ENCODE measurements at places on chromosomes 3 and 15.
A peak's percentile ranks its signal among the peaks of the same experiment; 100 is the strongest.

GRCh38 chr3:71936681-71937080 lies 151.7 kb upstream of the PROK2 start:
- DNase-seq, result peak; percentile 28

GRCh38 chr15:78469031-78469430 lies 31.0 kb downstream of the IREB2 start:
- DNase-seq, result no peak

DNA sequence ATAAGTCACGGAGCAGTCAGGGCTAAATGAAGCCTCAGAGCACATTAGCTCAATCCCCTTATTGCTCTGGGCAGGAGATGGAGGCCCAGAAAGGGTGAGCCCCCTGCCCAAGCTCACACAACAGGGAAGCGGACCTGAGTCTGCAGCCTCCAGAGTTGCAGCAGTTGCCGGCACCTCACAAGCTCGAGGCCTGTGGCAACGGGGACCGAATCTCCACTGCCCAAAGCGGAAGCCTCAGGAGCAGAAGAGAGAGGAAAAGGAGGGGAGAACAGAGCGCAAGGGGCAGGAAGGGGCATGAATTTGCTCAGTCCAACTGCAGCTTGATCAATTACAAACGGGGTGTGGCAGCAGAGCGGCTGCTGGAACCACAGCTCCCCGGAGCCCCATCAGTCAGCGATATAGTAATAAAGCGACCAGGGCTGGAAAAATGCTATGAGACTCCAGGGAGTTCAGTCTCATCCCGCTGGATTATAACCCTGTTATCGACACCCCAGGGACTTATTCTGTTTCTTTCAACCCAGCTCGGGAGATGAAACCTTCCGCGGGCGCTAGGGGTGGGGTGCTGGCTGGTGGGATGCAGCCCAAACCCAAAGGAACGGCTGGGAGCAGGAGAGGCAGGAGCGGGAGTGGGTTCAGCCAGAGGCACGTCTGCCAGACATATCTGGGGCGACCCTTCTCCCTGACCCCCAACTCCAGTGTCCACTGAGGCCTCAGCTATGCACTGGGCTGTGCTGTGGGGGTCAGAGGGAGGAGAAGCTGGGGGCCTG lies 219.7 kb upstream of the LINGO1 start:
- DNase-seq, result no peak

DNA sequence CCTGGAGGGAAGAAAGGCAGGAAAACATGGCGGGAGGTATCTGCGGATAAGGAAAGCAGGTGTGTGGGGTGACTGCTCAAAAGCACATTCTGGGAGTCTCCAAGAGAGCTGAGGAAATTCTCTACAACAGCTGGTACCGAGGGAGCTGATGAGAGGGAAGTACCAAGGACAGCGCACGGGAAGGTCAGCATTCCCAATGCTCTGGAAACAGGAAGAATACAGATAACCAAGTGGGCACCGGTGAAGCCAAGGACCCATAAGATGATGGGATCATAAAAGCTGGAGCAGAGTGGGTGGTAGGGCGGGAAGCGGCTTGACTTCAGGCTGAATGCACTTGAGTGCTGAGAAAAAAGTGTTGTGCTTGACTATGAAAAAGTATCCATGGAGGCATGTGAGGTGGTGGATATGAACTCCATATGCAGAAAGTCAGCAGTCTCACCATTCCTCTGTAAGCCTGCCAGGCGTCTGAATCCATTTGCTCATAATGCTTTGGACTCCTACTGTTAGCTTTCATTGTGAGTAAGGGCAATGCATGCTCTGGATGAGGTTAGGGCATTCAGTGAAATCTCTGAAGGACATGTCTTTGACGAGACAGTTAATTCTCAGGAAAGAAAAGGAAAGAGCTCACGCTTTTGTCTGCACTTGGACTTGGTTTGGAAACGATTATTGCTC lies 215.5 kb downstream of the NR1D2 start:
- DNase-seq, result no peak

- DNase-seq, result no peak
Observed at GRCh38 chr15:36818260-36818659, 238.8 kb downstream of the CDIN1 start.

DNA sequence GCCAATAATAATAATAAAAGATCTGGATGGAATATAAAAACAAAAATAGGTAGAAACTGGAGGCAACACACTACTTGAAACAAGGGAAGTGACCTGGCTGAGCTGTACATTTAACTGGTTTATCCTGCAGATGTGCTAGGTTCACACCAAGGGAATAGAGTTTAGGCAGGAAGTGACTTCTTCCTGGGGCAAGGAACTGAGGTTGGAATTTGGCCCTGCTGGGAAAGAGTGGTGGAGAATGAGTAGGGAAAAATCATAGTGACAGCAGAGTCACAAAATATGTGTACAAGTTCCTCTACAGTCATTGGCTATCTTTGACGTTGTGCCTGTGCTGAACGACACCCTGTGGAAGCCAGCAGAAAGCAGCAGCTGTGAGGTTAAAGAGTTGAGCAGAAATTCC lies 44.1 kb downstream of the ARHGAP11B start:
- DNase-seq, result no peak

DNA sequence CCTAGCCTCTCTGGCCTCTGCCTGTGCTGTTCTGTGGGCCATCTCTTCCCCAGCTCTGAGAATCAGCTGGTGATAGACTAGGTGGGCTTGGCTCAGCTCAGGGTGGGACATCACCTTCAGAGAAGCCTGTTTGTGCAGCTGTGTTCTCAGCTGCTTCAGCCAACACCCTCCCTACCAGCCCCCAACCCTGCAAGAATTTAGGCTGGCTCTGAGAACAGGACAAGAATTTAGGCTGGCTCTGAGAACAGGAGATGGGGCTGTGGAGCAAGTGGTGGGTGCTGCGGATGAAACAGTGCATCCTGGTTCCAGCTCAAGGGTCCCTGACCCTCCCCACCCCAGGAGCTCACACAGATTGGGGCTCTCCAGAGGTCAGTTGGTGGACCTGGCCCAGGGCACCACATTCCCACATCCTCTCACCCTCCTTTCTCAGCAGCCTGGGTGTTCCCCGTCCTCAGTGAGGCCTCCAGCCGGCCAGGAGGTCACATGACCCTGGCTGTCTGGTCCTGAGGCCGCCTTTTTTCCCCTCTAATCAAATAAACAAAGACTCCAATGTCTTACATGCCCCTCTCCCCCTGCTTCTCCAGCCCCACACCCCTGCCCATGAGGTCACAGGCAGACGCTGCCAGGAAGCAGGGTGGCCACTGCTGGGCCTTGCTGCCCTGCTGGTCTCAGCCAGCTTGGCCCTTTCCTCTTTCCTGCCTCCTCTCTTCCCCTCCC lies 14.9 kb downstream of the PLEKHO2 start:
- DNase-seq, result no peak

DNA sequence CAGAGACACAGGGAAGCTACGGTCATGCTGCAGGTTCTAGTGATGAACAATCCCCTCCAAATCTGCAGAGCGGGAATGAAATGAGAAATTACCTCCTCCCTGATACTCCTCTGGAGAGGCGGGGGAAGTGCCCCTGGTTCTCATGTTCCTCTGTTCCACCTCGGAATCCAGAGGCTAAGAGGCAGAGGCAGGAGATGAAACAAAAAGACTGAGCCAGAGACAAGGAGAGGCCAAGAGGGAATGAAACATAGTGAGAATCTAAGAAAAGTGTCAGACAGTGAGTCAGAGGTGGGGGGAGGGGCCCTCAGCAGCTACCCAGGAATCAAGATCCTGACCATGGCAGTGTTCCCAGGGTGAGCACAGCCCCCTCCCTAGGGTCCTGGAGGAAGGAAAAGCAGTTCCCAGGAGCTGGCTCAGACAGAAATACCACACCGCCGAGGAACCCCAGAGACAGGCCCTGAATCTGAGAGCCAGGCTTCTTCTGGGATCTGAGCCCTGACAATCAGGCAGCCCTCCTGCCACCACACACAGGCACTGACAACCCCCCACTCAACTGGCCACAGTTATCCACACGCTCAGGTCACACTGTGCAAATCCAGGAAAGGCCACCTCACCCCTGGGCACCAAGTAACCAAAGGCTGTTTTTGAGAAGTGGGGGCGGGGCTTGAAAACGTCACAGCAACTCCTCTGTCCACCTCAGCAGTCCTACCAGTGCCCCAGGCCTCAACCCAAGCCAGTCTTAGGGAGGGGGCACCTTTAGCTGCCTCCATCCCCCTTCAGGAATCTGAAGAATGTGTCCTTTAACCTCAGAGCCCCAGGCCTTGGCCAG lies 2.4 kb downstream of the CSRNP1 start:
- DNase-seq, result peak; percentile 81

GRCh38 chr3:3082234-3082924 lies 27.8 kb downstream of the IL5RA start:
- DNase-seq, result no peak

DNA sequence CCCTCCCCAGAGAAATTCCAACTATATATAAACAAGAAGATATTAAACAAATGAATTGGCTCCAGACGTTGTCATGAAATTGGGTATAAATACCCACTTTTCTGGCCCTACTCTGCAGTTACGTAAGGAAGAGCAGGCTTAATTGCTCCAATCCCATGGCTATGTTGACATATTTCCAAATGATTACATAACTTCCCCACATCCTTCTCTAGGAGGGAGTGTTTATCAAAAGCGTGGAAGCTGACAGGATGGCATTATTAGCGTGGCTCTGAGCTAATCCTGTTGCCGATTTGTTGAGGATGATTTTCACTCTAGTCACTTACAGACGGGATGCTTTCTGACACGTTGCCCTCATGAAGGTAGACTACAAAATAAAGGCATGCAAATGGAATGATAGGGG lies 347.5 kb upstream of the TMCO5A start:
- DNase-seq, result no peak

GRCh38 chr3:133629146-133629545 lies 32.6 kb downstream of the TOPBP1 start:
- no peak for DNase-seq

DNA sequence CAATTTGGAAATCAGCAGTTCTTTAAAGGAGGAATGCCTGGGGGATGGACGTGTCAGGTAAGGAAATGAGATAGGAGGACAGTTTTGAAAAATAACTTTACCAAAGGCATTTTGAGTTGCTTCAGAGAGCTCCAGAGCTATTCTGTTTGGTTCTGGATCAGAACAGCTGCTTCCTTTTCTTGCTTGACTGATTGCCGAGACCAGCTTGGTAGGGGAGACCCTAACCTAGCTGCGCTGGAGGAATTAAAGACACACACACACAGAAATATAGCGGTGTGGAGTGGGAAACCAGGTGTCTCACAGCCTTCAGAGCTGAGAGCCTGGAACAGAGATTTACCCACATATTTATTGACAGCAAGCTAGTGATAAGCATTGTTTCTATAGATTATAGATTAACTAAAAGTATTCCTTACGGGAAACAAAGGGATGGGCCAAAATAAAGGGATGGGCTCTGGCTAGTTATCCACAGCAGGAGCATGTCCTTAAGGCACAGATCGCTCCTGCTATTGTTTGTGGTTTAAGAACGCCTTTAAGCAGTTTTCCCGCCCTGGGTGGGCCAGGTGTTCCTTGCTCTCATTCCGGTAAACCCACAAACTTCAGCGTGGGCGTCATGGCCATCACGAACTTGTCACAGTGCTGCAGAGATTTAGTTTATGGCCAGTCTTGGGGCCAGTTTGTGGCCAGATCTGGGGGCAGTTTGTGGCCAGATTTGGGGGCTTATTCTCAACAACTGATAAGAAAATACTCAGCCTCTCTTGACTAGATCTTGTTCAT lies 556.0 kb downstream of the ROBO1 start:
- DNase-seq, result no peak

- no peak for DNase-seq
Observed at GRCh38 chr15:63764124-63764803, 69.5 kb downstream of the HERC1 start.

DNA sequence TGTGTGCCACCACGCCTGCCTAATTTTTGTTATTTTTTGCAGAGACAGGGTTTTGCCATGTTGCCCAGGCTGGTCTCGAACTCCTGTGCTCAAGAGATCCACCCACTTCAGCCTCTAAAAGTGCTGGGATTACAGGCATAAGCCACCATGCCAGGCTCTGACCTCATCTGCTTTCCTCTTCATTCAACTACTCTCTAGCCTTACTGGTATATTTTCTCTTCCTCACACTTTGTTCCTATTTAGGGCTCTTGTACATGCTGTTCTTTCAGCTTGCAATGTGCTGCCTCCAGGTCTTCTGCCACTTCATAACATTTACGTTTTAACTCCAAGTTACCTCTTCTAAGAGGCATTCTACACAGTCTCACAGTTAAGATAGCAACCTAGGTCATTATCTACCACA lies 34.9 kb downstream of the PIK3CB start:
- DNase-seq, result no peak

- DNase-seq, result no peak
Observed at GRCh38 chr3:193560870-193561269, 6.2 kb upstream of the ATP13A4 start.

GRCh38 chr3:136209921-136210320 lies 13.8 kb upstream of the MSL2 start:
- DNase-seq, result no peak

DNA sequence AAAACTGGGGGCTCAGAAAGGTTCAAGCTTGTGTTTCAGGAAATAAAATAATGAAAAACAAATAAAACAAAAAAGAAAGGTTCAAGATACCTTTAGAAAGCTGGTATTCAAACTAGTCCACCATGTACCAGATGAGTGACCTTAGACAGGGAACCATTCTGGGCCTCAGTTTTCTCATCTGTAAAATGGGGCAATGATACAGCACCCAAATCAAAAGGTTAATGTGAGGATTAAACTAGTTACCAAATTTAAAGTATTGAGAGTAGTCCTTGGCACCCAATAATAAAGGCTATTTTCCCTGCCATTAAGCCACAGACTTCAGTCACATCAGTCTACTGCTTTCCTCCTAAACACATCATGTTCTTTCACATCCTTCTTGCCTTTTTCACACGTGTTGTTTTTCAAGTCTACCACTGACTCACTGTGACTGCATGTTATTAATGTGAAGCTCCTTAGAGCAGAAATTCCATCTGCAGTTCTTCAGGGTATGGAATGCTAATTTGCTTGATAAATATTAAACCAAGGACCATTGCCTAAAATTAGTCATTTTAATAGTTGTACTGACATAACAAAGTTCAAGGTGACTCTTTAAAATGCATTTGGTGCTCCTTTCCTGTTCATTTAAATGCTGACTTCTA lies 19.9 kb downstream of the TAMM41 start:
- DNase-seq, result no peak

DNA sequence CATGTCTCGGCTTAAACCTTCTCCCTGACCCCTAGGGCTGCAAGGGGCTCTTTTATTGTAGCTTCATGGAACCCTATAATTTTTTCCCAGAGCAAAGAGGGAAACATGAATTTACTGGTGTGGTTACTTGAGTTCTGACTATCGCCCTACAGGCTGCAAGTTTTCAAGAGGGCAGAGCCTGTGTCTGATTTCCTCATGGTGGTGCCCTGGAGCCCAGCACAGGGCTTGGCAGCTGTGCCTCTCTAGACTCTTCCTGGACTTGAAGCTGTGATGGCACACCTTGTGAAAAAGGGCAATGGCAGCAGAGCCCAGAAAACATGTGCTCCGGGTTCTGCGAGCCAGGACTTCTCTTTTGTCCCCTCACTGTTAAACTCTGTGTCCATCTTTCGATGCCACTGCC lies 34.2 kb upstream of the TF start:
- DNase-seq, result no peak

DNA sequence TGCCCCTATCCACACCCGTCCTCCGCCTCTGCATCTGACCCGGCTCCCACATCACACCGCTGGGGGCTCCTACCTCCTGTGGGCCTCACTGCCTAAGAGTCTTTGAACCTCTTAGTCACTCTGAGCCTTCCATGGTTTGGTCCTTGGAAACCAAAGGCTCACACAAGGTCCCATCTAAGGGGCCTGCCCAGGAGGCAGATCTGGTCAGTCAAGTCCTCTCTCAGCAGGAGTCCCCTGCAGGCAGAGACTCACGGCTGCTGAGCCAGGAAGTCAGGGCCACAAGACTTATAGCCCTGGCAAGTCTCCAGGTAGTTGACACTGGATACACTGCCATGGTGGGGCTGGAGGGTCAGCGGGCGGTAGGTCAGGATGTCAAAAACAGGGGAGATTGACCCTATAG lies 31.2 kb upstream of the ALDH1L1 start:
- DNase-seq, result no peak
